Hematopoietic multipotent progenitor cell (in vitro differentiated cells): ENCODE measurements at places on chromosomes 6 and 20. TPM values are rescaled to one million over a fixed set of nuclear protein-coding genes. Genes with fewer than 3 reads are reported as not detected.
A peak's percentile ranks its signal among the peaks of the same experiment; 100 is the strongest.

- no peak for DNase-seq
These were observed 43.4 kb upstream of the PIM1 start for GRCh38 chr6:37126493-37126958.

GRCh38 chr6:23663096-23663495 is 462.9 kb upstream of the NRSN1 start:
- DNase-seq, result no peak

- peak; percentile 9 for DNase-seq
These were observed 132.4 kb upstream of the STXBP5 start for GRCh38 chr6:147071776-147072175.

DNA sequence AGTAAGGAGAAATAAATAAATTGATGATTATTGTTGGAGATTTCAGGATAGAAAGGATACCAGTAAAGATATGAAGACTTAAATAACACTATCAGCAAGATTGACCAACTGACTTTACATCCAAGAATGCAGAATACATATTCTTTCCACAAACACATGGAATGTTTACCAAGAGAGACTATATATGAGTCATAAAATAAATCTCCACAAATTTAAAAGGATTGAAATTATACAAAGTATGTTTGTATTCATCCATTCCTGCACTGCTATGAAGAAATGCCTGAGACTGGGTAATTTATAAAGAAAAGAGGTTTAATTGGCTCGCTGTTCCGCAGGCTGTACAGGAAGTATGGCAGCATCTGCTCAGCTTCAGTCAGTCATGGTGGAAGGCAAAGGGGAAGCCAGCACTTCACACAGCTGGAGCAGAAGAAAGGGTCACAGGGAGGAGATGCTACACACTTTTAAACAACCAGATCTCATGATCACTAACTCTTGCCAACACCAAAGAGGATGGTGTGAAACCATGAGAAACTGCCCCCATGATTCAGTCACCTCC is 56.7 kb upstream of the TNFRSF21 start:
- no peak for DNase-seq

GRCh38 chr6:122061855-122062254 is 337.6 kb upstream of the HSF2 start:
- no peak for DNase-seq

GRCh38 chr6:37279366-37280134 is 21.6 kb upstream of the TMEM217 start:
- no peak for DNase-seq

DNA sequence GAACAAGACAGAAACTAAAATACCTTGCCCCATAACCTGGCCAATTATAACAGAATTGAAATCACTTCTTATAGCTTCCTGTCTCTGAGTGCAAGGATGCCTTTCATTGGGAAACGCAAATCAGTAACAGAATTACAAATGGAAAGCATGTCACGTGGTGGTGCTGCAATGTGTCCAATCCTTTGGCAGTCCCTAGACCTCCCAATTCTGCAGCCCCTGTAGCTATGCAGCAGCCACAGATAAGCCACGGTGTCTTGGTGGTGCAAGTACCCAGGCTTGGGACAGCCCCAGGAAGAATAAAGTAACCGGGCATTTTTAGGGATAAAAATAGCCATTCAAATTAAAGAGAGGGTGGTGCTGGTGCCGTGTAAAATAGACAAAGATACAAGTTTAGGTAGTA is 134.6 kb upstream of the CCN2 start:
- DNase-seq, result no peak

DNA sequence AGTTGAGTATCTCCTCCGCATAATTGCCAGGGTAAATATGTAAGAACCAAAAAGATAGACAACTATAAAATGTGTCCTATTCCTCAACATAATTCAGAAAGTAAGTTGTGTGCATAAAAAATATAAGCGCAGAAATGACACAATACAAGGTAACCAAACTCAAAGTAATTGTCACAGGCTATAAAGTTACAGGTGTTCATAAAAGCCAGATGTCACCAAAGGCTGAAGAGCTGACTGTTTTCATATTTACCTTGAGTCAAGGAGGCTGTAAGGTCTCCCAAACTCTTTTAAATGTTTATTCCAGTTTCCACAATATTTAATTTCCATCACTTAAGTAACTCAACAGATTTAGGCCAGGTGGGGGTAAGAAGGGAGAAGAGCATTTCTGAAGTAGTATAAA is 192.2 kb upstream of the MARCKS start:
- no peak for DNase-seq

Gene CD40
- total RNA-seq, result 4.6 TPM

Gene SLC22A7
- not detected for total RNA-seq
